Jurkat, Clone E6-1 (cell line): ENCODE measurements at places on chromosomes 5 and 9.
A peak's percentile ranks its signal among the peaks of the same experiment; 100 is the strongest.

DNA sequence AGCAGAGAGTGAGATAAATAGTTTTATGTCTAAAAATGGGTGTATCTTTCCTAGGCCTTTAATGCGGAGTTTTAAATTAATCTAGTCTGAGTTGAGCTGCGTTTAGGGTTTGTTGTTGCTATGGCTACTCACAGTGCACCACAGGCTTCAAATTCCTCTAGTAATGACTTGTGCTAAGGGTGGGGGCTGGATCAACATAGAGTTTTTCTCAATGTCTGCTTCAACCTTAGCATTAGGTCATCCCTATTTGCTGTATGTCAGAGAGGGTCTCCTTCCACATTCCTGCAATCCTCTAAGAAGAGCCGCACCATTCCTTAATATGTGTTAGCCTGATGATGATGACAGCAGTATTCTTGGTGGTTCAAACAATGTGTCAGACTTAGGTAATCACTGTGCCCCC lies 465.6 kb upstream of the KIF2A start:
- DNase-seq = no peak

DNA sequence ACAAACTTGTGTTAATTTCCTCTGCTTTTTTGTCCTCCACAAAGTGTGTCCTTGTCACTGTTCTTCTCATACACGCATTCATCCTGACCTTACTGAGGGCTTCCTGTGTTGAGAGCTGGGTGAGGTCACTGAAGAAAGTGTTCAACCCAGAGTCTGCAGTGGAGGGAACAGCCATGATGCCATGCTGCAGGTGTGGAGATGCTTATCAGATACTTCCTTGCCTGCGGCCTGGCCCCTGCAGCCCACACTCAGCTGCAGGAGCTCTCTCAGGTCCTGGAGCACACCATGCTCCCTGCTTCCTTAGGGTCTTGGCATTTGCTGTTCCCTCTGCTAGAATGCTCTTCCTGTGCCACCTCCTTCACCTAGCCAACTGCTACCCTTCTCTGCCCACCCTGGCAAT lies 108.1 kb upstream of the SPRY4 start:
- peak; percentile 96 for DNase-seq

DNA sequence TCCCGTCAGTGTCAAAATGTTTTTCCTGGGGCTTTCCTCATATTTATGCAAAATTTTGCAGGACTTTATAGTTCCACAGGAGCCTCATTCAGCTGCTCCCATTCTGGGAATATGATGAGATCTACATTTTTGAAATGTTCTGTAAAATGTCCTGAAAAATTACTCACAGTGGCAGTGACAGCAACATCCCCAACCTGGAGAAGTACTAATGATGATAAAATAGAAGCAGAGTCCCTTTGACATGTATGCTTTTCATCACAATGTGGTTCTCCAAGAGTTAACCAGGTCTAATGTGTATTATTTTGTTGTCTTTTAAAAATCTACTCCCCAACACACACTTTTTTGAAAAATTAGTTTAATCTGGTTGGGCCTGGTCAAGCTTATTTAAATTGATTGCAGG lies 36.1 kb downstream of the RORB start:
- no peak for DNase-seq

- DNase-seq = no peak
These were observed 5.8 kb downstream of the ITK start for GRCh38 chr5:157186309-157187045.

GRCh38 chr5:135108992-135109391 lies 75.0 kb upstream of the PITX1 start:
- no peak for DNase-seq

DNA sequence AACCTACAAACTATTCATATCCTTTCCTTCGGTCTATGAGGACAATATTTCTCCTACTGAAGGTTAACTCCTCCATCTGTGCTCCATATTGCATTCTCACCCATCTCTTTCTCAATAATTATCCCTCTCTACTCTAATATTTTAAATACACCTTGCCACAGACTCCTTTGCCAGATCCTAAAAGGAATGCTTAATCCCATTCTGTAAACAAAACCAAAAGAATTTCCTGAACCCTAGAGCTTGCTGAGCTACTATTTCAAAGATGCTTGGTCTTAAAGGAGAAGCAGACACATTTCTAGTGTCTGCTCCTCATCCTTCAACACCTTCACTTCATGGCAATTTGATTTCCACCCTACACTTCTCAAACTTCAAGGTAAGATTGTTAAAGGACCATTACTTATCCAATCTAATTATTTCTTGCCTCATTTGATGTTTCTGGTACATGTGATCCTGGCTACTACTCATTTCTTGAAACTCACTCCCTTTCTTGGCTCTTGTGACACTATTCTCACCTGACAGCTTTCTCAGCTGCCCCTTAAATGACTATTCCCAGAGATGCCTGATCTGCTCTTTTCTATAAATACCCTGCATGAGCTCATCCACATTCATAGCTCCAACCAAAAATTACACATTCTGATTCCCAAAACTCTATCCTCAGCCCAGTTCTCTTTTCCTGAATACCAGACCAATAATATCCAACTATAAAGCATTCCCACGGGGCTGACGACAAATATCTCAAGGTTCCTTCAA lies 20.2 kb downstream of the HOMER1 start:
- DNase-seq = no peak
